Activated naive CD8-positive, alpha-beta T cell treated with anti-CD3 and anti-CD28 coated beads, Interleukin-2, amount 50 U/mL, for 24 hours (primary cell): ENCODE measurements at places on chromosomes 2 and 18.

DNA sequence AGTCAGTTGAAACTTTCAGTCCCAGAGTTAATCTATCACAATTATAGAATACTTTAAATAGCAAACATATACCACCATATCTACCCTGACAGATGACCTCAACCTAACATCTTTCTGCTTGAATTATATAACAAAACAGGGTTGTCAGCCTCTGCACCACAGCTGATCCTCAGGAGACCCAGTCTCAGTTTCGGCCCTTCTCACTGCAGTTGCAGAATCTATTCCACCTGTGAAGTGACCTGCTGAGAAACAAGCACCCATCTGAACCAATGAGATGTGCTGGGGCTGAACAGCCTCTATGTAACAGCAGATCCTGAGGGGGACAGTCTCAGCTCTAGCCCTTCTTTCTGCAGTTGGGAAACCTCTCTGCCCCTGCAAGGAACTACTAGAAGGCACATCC, 567.6 kb downstream of the KCNJ3 start:
- DNase-seq: no peak

DNA sequence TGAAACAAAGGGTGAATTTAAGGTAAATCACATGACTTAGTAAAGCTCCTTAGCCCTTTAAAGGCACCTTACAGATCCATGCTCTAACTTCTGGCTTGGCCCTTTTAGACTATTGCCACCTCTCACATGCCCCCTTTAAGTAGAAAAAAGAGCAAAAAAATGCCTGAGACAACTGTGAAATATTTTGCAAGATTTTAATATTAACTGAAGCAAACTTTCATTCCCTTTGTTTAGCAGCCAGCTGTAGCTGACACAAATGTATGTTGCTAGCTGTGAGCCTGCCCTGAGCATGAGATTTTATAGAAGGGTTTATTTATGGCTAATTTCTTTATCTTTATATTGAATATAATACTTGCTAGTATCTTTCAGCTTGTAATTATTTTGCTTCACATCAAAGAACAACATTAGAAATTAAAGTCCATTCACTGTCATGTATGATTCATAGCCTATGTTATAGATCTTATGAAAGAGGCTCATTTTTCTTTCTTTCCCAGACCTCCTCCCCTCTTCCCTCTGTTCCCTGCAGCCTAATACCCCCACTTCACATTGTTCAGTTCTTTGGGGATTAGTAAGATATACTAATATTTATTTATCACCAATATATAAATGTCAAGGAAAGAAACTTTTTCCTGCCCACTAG, 637.2 kb upstream of the ZEB2 start:
- no peak for DNase-seq

DNA sequence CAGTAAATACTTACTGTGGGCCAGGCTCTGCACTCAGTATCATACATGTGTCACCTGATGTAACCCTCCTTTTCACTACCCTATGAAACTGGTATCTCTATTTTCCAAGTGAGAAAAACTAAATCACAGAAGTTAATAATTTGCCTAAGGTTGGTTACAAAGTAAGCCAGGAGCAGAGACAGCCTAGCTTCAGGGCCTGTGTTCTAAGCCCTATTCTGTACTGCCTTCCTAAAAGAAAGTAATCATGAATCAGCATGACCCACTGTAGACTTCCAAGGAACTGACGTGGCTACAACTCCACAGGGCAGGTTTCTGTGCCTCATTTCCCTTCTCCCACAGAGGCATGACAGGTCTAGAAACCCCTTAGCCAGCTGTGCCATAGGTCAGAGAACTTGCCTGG, 14.3 kb downstream of the ZNF142 start:
- no peak for DNase-seq

DNA sequence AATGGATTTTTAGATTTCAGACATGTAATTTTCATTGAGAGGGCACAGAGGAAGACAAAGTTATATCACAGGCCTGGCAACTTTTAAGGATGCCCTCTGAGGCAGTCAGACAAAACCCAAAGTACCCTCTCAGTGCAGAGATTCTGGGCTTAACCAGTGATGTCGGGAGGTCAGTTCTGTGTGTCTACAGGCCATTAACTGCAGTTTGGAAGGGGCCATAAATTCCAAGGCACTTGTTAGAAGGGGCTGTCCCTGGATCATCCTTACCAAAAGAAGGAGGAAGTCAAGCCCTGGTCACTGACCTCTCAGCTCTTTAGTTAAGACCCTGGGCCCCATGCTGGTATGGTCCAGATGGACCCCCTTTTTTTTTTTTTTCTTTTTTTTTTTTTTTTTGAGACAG, 60.7 kb downstream of the LRRFIP1 start:
- DNase-seq: no peak

GRCh38 chr2:64637931-64638330, 15.8 kb downstream of the SERTAD2 start:
- DNase-seq: no peak

GRCh38 chr18:76967721-76968472, 145.5 kb downstream of the ZNF236 start:
- no peak for DNase-seq

DNA sequence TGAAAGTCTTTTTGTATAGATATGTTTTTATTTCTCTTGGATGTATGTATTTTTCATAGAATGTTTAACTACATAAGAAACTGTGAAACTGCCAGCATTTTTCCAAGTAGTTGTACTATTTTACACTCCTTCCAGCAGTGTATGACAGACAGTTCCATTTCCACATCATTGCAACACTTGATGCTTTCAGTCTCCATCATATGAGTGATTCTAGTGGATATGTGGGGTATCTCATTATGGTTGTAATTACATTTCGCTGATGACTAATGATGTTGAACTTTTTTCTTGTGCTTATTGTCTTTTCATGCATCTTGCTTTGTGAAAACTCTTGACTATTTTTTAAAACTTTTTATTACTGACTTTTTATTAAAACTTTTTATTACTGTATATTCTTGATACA, 101.4 kb downstream of the ARHGAP28 start:
- DNase-seq: no peak

- DNase-seq: no peak
These were observed 228.1 kb downstream of the CTNNA2 start for GRCh38 chr2:79740879-79741443.

GRCh38 chr2:224775647-224776046, 59.5 kb upstream of the CCDC195 start:
- DNase-seq: no peak

- DNase-seq: no peak
These were observed 596.6 kb downstream of the PLCL1 start for GRCh38 chr2:198400999-198401398.

- no peak for DNase-seq
These were observed 289.3 kb downstream of the MEIS1 start for GRCh38 chr2:66724241-66724640.

GRCh38 chr2:11132036-11132671, 23.1 kb upstream of the SLC66A3 start:
- DNase-seq: no peak

GRCh38 chr2:231667096-231667427, 41.3 kb upstream of the PTMA start:
- no peak for DNase-seq

GRCh38 chr2:126635281-126635680, 20.7 kb upstream of the GYPC start:
- DNase-seq: no peak

- no peak for DNase-seq
These were observed 63.2 kb downstream of the NDUFA10 start for GRCh38 chr2:239961662-239962613.

DNA sequence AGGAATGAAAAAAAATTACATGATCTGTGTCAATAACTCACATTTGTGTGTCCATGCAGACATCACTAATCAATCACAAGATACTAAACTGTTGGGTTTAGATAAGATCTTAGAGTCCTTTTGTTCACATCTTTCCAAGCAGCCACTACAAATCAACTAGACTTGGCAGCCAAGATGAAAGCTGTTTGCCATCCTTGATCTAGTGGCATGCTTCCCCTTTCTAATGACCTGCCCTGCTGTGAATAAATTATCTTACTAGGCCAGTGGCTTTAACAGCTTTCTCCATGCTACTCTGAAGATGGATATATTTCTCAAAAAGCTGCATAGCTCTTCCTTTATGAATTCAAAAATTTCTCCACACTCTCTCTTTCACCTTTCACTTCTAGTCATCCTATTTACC, 1338.0 kb upstream of the ACVR2A start:
- DNase-seq: no peak

- no peak for DNase-seq
These were observed 243.1 kb upstream of the TNP1 start for GRCh38 chr2:217102956-217103355.

GRCh38 chr2:37365669-37366068, 21.2 kb downstream of the QPCT start:
- no peak for DNase-seq

DNA sequence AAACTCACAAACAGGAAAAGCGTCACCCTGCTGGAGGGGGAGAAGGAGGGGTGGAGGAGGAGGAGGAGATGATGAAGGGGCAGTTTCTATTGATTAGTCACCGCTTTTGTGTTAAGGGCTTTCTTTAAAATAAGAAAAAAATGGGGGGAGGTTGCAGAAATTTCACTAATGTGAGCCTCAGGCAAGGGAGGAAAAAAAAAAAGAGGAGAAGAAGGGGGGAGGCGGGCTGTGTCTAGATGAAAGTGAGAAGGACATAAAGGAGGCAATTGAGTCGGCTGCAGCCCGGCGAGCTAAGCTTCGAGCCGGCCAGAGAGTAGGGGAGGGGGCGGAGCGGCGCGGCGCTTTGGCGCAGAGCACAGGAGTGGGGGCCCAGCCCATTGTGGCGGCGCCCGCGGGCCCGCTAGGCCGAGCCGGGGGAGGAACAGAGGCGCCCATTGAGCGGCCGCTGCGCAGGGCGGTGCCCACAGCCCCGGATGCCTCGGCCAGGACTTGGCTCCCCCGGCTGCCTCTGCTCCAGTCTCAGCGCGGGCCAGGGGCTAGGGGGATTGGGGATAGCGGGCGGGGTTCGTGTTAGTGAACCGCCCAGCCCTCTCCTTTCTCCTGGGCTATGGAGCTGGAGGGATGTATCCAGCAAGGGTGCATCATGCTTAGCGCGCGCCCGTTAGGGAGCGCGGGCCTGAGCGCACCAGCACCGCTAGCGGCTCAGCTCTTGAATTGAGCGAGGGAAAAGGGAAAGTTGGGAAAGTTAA, 7.9 kb downstream of the PAX3 start:
- DNase-seq: no peak

- no peak for DNase-seq
These were observed 385.8 kb upstream of the TRIB2 start for GRCh38 chr2:12330916-12331315.

- no peak for DNase-seq
These were observed 28.1 kb downstream of the MAP4K4 start for GRCh38 chr2:101725515-101726192.

- DNase-seq: no peak
These were observed 117.2 kb upstream of the NCK2 start for GRCh38 chr2:105627534-105627933.

DNA sequence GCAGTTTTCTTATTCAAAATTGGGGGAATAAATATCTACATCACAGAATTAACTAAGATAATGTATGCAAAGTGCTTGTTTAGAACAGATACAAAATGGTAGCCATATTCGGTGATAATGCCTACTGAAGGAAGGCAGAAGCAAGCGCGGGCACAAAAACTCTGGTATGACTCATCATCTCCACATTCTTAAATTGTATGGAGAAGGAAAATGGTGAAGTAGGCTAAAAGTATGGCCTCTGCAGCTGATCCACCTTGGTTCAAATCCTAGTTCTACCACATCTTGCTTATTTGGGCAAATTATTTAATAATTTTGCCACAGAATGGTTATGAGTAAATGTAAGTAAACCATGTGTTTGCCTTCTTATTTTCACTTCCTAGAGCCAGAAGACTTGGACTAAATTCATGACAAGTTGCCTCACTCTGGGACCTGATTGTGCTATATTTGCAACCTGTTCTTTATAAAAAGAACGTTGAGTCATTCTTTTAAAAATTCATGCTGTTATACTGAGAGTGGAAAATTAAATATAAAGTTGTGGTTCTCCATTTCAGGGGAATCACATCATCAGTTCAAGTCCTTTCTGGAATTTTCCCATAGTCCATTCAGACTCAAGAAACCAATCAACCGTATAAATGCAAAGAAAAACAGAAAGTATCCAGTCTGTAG, 9.0 kb upstream of the CDK15 start:
- no peak for DNase-seq

DNA sequence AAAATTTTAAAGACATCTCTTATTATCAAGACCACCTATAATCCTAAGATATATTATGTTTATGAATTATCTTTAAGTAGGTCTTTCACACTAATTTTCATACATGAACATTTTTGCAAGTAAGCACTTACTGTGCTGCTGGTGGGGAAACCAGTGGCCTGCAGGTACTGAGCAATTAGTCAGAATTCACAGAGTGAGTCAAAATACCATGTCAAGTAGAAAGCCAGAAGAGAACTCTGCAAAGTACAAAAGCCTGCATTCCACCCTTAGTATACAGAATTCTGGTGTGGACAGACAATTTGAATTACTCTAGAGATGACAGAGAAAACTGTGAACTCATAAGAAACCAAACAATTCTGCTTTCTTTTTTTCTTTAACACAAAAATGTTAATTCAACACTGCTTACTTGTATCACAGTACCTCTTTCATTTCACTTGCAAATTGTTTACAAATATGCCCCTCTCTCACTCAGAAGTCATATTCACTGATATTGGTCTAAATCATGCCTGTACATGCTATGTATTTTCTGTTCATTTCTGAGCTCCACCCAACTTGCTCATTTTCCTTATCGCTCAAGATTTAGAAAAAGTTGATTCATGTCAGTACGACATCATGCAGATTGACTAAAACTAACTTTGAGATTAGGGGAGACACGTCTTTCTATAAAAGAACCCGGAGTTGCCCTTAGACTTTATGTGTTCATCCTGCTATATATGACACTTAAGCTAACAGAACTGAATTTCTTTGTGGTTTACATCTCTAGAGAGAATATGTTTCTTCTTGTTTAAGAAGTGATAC, 182.9 kb downstream of the IKZF2 start:
- no peak for DNase-seq

DNA sequence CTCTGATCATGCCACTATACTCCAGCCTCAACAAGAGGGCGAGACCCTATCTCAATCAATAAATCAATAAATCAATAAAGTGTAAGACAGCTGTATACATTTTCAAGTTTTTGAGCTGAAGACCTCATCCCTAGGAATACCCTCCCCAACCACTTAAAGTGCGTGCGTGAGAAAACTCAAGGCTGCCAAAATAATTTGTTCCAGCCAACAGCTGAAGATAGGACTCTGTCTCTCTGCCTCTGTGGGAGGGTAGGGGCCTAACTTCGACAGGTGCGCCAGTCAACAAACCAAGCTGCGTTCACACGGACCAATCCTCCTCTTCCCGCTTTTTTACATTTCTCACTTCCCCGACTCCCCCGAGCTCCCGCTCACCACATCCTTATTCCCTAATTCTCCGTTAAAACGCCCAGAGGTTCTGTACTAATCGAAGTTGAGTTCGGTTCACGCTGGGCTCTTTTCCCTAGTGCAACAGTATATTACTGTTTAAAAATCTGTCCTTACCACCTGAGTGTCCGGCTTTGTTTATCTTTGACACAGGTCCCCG, 618 bp downstream of the POLR2D start:
- DNase-seq: no peak
